ENCODE measurements at places on chromosomes 5 and 9. TPM values are rescaled to one million over a fixed set of nuclear protein-coding genes. Genes with fewer than 3 reads are reported as not detected.

DNA sequence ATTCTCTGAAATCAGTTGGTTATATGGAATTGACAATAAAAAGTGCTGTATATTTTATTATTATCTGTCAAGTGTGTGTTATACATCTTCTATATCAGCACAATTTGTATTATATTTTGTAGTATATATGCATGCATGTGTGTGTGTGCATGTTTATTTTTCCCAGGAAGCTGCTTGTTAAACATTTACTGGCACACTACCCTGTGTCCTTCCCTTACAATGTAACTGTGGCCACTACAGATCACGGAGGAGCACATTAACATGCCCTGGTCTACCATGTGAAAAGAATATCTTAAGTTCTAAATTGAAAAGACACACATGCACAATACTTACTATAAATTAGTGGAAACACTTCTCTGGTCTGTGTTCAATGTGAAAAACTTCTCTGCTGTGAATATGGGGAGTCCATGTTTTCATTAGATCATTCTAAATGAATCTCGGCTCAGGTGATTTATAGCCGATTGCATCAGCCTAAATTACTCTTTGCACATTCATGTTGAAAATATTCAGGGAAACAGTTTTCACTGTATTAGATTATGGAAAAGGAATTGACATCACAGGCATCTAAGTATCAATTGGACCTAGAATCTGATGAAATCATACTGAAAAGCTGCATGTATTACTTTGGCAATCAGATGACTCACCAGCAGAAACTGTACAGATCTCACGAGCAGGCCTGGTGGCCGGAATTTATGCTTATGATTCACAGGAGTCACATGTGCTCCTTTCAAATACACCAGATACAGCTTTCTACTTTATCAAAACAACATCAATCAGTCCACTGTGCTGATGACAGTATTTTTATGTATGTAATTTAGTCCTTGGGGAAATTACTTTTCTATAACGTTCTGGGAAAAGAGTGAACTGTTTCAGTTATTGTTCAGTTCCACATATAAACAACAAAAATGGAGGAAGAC lies 39.4 kb downstream of the LURAP1L start:
- H3K27ac ChIP-seq, result no peak overlapping the region
- no peaks in the 10 kb centered on the region for H3K36me3 ChIP-seq
- peak; percentile 29 for DNase-seq
- no peaks in the 10 kb centered on the region for H3K4me1 ChIP-seq
- no peaks in the 10 kb centered on the region for H3K27me3 ChIP-seq
- no peak overlapping the region for H3K4me3 ChIP-seq

DNA sequence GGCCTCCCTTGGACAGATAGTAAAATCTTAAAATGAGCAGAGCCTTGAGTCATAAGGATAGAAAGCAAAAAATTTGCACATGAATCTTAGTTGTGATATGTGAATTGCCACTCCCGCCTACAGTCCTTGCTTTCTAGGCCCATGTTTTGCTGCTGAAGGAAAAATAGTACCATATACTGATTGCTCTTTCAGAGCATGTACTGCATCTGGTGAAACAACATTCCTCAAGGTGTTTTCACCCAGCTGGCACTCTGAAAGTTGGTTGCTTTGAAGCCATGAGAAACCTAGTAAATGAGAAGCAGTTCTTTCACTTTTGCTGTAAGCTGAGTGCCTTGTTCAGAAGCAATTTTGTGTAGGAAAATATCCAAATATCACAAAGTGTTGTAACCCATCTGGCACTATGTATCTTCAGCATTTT lies 10.3 kb downstream of the CDC37L1 start:
- no peak for DNase-seq
- no peak overlapping the region for H3K27ac ChIP-seq
- H3K4me3 ChIP-seq, result no peak overlapping the region
- peaks cover 16% of the 10 kb centered on the region for H3K4me1 ChIP-seq
- no peaks in the 10 kb centered on the region for H3K36me3 ChIP-seq

GRCh38 chr9:15909297-15909696 lies 356.5 kb downstream of the CCDC171 start:
- no peaks in the 10 kb centered on the region for H3K27me3 ChIP-seq
- H3K27ac ChIP-seq, result no peak overlapping the region
- H3K4me3 ChIP-seq, result no peak overlapping the region
- DNase-seq, result no peak
- H3K36me3 ChIP-seq, result no peaks in the 10 kb centered on the region

DNA sequence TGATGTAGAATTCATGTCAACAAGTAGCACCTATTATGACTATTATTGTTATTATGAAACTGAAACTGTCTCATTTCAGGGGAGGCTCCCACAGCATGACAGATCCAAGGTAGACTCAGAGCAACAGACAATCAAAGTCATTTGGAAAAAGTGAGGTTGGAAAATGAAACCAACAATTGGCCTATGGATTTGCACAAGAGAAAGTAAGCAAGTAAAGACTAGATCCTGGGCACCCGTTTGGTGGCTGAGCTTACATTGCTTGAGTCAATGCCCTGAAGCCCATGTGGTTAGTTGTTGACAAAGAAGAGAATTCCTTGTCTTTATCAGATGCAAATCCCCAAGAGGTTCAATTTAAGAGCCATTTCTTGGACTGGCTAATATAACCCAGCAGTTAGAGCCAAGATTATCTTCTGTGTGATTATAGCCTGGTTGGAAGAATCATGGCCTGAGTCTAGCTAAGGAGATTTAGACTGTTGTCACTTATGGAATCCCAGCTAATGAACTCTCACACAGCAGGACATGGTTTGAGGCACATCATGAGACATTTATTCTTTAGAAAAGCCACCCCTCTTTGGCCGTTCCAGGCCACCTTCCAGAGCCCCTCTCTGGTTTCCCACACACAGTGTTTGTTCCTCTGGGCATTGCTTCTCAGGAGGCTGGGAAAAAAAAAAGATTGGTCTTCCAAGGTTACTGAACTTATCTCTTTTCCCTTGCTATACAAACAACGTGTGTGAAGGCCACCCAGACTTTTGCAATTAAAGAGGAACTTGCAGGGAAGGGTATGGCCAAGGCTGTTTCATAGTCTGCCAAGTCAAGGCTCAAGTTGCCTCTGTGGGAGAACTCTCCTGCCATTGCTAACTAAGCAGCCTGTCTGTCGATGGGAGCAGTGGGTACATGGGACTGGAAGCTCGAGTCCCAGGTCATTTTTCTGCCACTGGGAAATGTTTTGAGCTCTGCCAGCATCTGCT lies 399.5 kb downstream of the ENC1 start:
- H3K36me3 ChIP-seq, result no peaks in the 10 kb centered on the region
- peaks cover 5% of the 10 kb centered on the region for H3K4me1 ChIP-seq
- H3K4me3 ChIP-seq, result no peak overlapping the region
- H3K27me3 ChIP-seq, result no peaks in the 10 kb centered on the region
- H3K27ac ChIP-seq, result no peak overlapping the region

DNA sequence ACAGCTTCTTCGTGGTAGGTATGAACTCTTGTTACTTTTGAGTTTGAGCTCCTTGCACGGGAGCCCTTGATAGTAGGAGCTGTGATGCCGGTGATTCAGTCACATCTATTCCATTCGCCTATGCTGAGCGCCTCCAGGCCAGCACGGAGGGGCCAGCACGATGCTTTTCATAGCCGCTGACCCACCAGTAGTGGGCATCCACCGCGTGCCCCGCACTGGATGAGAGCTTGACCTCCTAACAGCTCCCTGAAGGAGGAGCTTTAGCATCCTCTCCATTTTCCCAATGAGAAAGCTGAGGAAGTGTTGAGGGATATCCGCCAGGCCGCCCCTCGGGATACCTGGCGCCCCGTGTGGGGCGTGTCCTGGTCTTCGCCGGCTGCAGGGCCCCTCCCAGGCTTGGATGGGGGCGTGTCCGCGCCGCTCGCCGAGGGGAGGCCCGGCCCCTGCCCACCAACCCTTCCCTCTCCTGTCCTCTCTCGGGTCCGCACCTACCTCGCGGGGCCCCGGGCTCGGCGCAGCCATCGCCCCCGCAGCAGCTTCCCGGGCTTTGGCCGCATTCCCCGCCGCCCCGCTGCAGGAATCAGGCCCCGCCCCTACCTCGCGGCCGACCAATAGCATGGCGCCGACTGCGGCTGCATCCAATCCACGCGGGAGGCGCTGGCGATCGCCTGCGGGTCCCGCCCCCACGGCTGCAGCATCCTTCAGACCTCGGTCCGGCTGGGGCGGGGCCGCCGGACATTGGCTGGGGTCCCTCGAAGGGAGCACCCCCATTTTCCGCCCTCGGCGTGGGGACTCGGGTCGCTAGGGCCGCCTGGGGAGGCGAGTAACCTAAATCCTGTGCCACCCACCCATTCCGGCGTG lies at the start of gene PIP5KL1:
TSS of gene PIP5KL1 (minus strand) at position 547 of the 861 bp plus-strand sequence. CDS start at position 522, 25 bp downstream.
- peak within 1 kb of the TSS; percentile 31 for H3K4me3 ChIP-seq
- no peak within 1 kb of the TSS for H3K27ac ChIP-seq
- no peaks in the 10 kb centered on the region for H3K36me3 ChIP-seq
- peak; percentile 88 for DNase-seq

DNA sequence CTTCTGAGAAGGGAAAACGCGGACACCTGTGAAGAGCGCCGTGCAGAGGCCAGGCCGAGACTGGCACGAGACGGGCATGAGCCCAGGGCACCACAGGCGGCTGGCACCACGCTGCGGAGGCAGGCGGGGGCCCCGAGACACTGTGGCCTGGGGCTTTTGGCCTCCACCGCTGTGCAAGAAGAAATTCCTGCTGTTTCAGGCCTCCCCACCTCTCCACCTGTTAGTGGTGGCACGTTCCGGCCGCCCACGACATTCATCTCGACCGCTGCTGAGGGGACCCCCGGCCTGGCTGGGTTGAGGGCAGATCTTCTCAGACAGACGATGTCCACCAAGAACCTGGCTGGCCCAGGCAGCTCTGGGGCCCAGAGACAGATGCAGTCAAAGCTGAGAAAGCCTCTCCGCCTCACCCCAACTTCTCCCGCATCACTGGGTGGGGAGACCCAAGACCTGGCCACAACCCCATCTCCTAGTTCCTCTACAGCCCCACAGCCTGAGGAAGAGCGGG lies 11.5 kb downstream of the NACC2 start:
- H3K4me1 ChIP-seq, result peaks cover 20% of the 10 kb centered on the region

- DNase-seq, result no peak
- H3K36me3 ChIP-seq, result no peaks in the 10 kb centered on the region
- no peaks in the 10 kb centered on the region for H3K4me1 ChIP-seq
- H3K27me3 ChIP-seq, result no peaks in the 10 kb centered on the region
- no peak overlapping the region for H3K4me3 ChIP-seq
Observed at GRCh38 chr5:5882706-5883105, 460.2 kb downstream of the ICE1 start.

DNA sequence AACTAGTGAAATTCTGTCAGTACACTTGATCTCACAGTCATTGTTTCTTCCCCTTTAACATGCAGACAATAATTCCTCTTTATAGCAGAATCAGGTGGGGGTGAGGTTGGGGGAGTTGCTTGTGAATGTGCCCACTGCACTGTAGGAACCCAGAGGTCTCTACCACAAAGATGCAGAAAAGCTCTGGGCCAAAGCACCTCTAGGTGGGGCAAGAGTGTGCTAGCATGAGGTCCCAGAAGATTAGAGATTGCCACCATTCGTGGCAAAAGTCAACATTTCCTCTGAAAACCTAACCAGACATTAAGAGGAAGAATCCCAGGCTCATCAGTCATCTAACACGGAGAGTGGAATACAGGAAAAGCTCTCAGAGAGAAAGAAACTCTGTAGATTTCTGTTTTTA lies 74.5 kb downstream of the PTCD2 start:
- H3K27ac ChIP-seq, result no peak overlapping the region
- H3K4me3 ChIP-seq, result no peak overlapping the region
- no peaks in the 10 kb centered on the region for H3K36me3 ChIP-seq
- peak; percentile 30 for DNase-seq
- no peaks in the 10 kb centered on the region for H3K27me3 ChIP-seq

- no peaks in the 10 kb centered on the region for H3K27me3 ChIP-seq
- no peaks in the 10 kb centered on the region for H3K4me1 ChIP-seq
- H3K36me3 ChIP-seq, result no peaks in the 10 kb centered on the region
- DNase-seq, result no peak
Observed at GRCh38 chr5:30525353-30525752, 668.1 kb upstream of the CDH6 start.

- DNase-seq, result no peak
- H3K27me3 ChIP-seq, result no peaks in the 10 kb centered on the region
- no peaks in the 10 kb centered on the region for H3K36me3 ChIP-seq
- peak overlapping the region; percentile 99 for H3K27ac ChIP-seq
Observed at GRCh38 chr9:36258996-36259533, 817 bp upstream of the GNE start.

Gene P4HA2
- 22.8 TPM for total RNA-seq

Gene PALM2AKAP2
- total RNA-seq, result 0.87 TPM

Gene PDE8B
- 7.2 TPM for total RNA-seq

Gene KCNV2
- 8.4 TPM for total RNA-seq

Gene PLAC8L1
- total RNA-seq, result 7.8 TPM

Gene CDC37L1
- 31.2 TPM for total RNA-seq

Gene ADGRV1
- 12.6 TPM for total RNA-seq

Gene CCNI2
- 2.7 TPM for total RNA-seq

Measured in testis (tissue), 5 donors.